ENCODE measurements at places on chromosomes 7 and 10.

DNA sequence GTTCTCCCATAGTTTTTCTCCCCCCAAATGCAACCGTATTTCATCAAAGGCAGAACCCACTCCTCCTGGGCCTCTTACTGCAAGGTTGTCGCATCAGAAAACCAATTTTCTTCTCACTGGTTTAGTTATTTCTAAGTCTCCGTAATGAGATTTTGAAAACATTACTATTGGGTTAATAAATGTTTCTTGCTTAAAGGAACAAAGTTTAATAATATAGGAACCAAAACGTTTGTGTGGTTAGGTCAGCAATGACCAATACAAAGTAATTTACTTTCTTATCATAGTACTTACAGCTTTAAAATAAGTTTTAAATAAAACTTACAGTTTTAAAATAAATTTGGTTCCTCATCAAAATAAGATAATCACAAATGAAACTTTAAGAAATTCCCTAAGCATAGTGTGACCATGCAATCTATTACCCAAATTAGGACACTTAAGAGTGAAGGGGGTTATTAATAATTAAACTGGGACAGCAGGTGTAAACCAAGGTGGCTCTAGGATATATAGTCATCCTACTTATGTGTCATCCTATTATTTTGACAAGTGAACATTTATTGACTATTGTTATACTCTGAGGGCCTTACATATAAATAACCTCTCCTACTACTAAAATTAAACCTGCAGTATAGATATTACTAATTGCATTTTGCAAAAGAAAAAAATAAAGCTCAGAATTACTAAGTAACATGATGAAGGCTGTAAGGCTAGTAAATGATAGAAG is 415.4 kb upstream of the LRRN3 start:
- DNase-seq, result no peak

GRCh38 chr10:50417486-50417885 is 166.2 kb upstream of the ASAH2 start:
- DNase-seq, result no peak

- DNase-seq, result no peak
Observed at GRCh38 chr10:17455015-17455520, 673 bp upstream of the ST8SIA6 start.

DNA sequence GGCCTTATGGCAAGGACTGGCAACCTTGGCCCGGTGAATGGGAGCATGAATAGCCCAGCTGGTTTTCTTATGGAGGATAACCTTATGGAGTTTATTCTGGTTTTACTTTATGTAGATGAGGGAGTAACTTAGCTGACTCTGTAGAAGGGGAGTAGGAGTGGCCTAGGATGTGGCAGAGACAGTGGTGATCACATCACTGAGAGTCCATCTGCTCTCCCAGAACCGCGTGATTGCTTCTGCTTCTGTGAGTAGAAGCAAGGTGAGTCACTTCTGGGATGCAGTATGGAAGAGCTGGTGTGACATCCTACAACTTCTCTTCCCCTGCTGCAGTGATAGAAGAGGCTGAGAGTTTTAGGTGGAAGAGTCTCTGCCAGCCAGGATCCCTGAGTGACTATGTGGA is 129.2 kb downstream of the RPS24 start:
- no peak for DNase-seq

GRCh38 chr10:72887043-72887442 is 6.5 kb upstream of the OIT3 start:
- no peak for DNase-seq

DNA sequence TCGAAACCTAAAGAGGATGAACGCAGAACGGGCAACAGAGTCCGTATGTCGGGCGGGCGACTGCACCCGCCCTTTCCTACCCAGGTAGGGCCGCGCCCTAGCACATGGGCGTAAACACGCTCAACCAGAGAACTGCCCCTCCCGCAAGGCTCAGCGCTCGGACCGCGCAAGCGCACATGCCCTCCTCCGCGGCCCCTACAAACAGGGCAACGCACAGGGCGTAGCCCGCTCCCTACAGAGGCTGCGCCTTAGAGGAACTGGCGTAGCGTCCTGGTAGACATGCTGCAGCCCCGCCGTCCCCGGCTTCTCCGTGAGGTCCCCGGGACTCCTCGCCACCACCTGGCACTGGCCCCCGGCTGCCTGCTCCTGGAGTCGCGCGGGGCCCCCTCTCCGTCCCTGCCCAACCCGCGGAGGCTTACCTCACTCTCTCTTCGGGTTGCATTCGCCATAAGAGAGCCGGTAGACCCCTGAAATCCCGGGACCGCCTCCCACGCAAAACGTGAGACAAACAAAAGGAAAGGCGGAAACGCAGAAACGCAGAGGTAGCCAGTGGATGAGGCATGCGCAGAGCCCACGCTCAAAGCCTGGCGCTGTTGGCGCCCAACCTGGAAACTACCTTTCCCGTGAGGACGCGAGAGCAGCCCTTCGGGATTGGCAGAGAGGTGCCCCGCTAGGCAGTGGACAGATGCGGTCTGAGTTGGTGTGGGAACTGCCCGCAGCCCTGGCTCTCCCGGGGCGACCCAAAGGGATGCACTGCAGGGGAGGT is at the start of gene ZNF33B:
ZNF33B (minus strand) TSS at position 516 of the 766 bp plus-strand sequence. CDS start 1,642 bp downstream, outside the sequence.
- peak; percentile 92 for DNase-seq

DNA sequence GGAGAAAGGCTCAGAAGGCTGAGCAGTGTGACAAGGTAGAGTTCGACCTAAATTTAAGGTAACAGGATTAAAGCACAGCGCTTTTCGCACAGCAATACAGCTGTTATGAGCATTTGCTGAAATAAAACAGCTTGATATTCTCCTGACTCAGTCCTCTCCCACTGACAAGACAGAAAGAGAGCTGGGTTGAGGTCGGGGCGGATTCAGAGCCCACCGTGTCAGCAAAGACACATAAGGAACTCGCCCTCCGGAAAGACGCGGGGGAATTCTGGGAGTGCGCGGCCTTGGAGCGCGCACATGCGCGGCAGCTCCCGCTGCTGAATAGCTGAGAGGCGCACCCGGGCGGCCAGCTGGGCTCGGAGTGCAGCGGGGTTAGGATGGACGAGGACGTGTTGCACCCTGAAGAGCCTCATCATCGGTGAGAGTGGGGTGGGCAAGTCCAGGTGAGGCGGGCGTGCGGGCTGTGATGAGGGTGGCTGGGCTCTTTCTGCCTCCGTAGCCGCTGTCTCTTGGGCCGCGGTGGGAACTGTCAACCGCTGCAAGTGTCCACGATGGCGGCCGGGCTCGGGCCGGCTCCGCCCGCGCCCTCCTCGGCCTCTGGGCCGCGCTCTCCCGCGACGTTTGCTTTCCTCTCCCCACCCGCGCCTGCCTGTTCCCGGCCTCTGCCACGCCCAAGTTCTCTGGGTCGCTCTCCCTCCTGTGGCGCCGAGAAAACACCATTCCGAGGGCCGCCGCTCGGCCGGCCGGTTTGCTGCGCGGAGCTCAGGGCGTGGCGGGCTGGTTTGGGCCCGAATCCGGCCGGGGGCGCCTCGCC is 120.6 kb downstream of the LYZL1 start:
- peak; percentile 66 for DNase-seq

DNA sequence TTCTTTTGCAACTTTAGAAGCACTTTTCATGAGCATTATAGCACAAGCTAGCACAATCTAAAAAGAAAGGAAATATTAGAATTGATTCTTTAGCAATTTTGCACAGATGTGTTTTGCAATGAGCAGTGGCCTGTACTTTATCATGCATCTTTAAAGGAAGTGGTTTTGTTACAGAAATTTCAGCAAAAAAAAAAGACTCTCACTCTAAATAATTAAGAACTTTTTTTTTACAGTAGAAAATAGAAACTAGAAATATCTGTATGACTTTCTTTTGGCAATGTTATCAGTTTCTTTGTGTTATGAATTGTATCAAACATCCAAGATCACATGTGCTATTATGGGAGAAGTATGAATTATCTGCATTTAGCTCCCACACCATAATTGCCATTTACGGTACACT is 195.7 kb upstream of the KLF6 start:
- no peak for DNase-seq

- no peak for DNase-seq
Observed at GRCh38 chr10:43922335-43923280, 273.9 kb upstream of the ZNF32 start.

GRCh38 chr7:8143151-8143874 is 118.7 kb downstream of the ICA1 start:
- DNase-seq, result no peak

DNA sequence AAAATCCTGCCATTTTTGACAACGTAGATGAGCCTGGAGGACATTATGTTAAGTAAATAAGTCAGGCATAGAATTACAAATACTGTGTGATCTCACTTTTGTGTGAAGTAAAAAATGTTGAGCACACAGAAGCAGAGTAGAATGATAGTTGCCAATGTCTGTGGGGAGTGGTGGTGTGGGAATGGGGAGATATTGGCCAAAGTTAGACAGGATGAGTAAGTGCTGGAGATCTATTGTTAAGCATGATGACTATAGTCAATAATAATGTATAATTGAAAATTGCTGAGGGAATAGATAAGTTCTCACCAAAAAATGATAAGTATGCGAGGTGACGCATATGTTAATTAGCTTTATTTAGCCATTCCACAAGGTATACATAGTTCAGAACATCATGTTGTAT is 92.0 kb downstream of the GPR85 start:
- no peak for DNase-seq

DNA sequence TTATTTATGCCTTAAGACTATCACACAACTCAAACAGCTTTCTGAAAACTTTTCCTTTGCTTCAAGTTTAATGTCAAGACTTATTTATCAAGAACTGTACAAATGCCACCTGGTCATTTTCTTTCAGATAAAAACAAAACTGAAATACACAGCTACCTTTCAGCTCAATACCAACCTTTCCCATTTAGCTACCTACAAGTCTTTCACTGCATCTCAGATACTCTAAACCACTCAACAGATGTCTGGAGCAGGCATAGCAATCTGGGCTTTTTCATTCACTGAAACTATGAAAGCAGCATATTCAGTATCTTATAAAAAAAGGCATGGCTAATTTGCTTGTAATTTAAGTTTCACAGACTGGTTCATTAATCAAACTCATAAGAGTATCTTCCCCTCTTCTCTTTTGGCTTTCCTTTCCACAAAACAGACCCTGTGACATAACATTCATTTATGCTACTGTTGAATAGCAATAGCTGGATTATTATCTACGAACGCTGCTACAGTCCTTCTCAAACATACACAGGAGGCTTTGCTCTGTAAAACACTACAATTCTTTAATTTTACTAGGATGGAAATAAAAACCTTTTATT is 8.2 kb downstream of the TRA2A start:
- no peak for DNase-seq

DNA sequence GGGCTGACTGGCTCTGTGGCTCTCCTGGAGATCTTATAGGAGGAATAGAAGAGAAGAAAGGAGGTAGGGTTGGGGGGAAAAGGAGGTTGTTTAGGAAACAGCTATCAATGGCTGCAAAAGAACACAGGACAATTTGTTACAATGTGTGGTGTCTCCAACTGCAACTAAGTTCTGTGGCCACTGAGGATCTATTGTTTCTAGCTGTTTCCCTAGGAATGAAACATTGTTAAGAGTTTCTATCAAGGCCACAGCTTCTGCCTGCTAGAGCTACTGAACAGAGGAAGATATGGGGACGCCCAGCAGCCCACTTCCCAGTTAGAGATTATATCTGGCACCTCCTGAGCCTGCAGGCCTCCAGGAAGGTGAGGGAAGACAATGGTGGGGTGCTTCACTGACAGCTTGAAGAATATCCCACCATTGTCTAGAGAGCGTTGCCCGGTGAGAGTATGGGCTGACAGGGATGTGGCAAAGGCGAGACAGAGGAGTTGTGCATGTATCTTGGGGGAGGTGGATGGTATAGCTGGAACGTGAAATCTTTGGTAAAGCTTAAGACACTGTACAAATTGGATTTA is 4.0 kb downstream of the SCD start:
- DNase-seq, result no peak

- DNase-seq, result peak; percentile 24
Observed at GRCh38 chr10:80157561-80157960, 25.0 kb downstream of the PLAC9 start.

DNA sequence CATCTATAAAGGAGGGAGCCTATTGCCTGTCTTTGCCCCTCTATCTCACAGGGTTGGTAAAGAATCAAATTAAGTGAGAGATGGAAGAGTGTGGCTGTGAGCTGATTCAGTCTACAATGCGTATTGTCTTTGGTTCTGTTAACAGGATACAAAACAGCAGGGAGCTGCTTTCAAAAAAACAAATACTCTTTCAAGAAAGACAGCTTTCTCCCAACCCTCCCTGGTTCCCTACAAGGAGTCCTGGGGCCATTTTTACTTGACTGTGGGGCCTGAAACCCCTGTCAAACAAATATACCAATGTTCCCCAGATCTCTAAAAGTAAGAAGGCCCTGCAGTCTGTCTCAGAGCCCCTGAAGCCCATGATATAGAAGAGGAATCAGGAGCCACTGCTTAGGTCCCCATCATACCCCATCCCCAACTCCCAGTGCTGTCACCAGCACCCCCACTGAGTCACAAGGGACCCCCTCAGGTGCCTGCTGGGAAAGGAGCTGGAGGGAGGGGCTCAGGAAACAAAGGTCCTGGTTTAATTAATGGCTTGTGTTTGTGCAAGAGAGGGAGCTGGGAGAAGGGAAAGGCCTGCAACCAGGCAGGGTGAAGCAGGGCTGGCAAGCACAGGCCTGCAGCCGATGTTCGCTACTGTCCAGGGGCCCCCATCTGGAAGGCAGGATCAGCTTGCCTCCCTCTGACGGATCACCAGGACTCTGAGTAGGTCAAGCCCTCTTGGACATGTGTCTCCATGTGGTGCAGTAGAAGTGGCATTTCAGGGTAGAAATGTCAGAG is 182.0 kb upstream of the GHITM start:
- DNase-seq, result no peak

- DNase-seq, result no peak
Observed at GRCh38 chr10:113523071-113523470, 29.8 kb upstream of the HABP2 start.

GRCh38 chr10:5465976-5466450 is 33.4 kb downstream of the CALML5 start:
- DNase-seq, result no peak

DNA sequence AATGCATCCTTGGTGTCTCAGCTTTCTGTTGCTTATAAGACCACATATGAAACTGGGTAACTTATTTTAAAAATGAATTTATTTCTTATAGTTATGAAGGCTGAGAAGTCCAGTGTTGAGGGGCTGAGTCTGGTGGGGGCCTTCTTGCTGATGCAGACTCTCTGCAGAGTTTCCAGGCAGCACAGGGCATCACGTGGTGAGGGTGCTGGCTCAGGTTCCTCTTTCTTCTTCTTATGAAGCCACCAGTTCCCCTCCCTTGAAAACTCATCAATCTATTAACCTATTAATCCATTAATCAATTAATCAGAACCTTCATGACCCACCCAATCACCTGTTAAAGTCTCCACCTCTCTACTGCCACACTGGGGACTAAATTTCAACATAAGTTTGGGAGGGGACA is 595.6 kb upstream of the NRP1 start:
- DNase-seq, result no peak
